Stimulated activated CD4-positive, alpha-beta T cell treated with anti-CD3 and anti-CD28 coated beads, Interleukin-1b, Interleukin-23, amount 100 ng/mL, for 48 hours (primary cell): ENCODE measurements at places on chromosomes 6 and 20.

DNA sequence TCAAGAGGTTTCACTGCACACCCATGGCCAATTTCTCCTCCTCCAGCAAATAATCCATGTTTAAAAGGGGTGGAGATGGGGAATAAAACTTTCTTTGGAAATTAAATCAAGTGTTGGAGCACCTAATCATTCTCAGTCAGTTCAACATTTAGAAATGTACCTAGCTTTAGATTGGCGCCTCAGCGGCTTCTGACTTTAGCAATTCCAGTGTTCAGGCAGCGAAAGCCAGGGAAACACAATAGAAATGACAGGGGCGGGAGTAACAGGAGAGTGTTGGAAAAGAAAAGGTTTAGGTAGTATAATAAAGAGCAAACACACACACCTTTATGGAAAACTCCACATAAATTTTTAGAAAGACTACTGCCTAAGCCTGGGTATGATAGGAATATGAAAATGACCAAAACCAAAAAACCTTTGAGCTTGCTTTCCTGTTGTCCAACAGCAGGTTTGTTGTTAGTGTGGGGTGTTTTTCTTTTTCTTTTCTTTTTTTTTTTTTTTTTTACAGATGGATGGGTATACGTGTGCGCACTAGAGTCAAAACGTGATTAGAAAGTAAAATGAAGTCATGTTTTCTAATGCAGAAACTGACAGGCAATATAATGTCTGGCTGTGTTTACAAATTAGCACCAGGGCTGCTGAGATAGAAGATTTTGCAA, 7.7 kb downstream of the TFAP2A start:
- DNase-seq, result no peak

- DNase-seq, result no peak
Observed at GRCh38 chr6:42532038-42532669, 31.7 kb upstream of the UBR2 start.

DNA sequence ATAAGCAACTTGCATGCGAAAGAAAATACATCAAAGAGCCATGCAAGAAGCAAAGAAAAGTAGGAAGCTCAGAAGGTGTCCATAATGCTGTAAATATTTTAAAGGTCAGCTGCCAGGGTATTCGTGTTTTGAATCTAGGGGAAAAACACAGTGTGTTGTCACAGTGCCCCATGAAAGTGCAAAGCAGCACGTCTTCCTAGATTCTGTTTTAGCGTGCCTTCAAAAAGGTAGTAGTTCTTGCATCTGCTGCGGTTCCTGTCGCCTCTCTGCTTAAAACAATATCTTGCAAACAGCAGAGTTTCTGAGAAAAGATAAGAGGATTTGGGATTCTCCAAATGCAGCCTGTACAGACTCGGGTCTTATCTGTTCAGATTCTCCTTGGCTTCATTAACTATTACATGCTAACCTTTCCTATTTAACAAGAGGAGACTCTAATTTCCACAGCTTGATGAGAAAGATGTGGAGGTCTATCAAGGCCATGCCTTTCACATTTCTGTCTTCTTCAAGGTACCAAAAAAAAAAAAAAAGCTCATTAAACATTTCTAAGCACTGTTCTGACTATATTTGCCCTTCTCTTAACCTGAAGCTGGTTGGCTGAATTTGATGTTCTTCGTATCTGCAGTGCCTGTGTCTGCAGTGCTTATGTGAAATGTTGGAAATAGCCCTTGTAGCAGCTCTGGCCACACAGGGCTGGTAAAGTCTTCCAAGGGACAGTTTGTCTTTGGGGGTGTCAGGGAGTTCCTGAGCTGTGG, 297.5 kb downstream of the ADGB start:
- DNase-seq, result no peak

- DNase-seq, result no peak
Observed at GRCh38 chr20:6169251-6169650, 46.4 kb upstream of the FERMT1 start.

DNA sequence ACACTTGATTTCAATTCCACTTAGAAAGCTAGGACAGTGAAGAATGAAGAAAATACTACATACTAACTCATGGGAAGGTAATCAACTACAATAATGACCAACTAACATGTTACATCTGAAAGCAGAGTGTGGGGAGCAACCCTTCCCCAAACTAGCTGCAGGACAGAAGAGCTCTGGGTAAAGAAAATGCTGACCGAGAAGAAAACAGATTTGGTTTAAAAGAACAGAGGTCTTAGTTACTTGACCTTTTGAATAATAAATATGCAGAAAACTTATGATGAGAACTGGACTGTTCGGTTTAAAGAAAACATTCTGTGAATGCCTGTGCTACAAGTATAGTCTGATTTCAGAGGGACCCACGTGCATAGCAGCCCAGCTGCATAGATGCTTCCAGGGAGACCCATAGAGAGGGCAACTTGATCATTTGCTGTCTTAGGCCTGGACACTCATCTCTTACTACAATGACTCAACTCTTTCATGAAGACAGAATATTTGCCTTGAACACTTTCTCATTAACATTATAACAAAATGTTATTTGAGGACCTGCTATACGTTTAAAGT, 53.5 kb downstream of the RALGAPA2 start:
- no peak for DNase-seq

- no peak for DNase-seq
Observed at GRCh38 chr6:25564943-25565342, 87.1 kb upstream of the SCGN start.

DNA sequence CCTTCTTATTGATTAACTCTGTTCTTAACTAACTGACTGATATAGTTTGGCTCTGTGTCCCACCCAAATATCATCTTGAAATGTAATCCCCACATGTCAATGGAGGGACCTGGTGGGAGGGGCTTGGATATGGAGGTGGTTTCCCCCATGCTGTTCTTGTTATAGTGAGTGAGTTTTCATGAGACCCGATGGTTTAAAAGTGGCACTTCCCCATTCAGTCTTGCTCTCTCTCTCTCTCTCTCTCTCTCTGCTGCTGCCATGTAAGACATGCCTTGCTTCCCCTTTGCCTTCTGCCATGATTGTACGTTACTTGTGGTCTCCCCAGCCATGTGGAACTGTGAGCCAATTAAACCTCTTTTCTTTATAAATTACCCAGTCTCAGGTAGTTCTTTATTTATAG, 81.8 kb upstream of the SPACA1 start:
- no peak for DNase-seq

DNA sequence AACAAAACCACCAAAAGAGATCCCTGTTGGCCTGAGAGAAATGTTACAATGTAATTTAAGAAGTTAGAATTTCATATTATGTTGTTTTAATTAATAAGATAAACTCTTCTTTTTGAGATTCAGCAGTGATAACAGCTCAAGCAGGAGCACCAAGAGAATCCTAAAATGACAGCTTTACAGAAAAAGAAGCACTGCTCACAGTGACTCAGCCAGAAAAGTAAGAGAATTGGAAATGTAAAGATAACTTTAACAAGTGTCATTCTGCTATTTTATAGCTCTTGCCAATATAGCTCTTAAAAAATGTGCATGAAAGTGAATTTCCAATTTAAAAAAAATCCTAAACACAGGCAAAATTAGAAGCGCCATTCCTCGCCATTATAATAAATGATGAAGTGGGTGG, 111.3 kb downstream of the UBE3D start:
- DNase-seq, result no peak
